ENCODE measurements at places on chromosomes 3 and 15.

DNA sequence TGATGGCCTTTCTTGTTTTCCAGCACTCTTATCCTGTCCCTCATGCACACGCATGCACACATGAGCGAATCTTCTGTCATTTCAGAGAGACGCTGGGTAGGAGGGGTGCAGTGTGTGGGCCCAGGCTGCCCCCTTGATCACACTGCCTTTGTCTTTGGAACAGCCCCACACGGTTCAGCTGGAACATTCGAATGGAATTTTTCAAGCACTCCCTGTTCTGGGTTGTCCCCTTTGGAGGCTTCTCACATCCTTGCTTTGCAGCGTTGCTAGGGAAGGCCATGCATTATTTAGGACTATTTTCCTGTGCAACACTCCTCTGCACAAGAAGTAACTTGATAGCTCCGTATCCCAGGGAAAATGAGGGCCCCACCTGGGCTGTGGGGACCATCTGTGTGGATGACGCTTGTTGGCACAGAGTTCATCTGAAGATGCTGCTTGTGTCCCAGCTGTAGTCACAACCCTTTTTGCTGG is 78.4 kb downstream of the SPSB4 start:
- DNase-seq = no peak

- no peak for DNase-seq
Measured at GRCh38 chr3:160883373-160883772, 127.3 kb downstream of the PPM1L start.

DNA sequence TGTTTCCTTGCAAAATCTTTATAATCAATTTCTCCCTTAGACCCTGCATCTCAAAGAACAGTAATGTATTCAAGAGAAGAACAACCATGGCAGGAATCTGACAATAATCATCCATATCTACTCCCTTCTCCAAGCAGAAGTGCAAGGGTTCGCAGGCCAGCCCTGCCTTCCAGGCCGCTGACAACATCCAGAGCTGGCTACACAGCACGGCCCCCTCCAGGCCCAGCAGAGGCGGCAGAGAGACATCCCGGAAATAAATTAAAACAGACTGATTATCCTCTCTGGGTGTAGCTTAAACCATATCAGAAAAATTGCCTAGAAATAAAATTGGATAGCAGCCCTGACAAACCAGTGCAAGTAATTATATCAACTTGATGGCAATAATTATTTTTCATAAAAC is 223.3 kb downstream of the FAM43A start:
- no peak for DNase-seq

- peak; percentile 95 for DNase-seq
Measured at GRCh38 chr15:100873029-100873677, 6.5 kb upstream of the ALDH1A3 start.

DNA sequence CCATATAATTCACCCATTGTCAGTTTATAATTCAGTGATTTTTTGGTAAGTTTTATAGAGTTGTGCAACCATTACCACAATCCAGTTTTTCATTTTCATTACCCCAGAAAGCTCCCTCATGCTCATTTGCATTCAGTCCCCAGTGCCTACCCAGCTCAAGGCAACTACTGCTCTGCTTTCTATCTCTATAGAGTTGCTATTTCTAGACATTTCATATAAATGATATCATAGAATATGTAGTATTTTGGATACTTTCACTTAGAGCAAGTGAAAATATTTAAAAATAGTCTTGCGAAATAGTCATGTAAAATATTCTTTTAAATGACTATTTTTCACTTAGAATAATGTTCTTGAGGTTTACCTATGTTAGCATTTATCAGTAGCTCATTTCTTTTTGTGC is 42.1 kb downstream of the ZNF654 start:
- no peak for DNase-seq

DNA sequence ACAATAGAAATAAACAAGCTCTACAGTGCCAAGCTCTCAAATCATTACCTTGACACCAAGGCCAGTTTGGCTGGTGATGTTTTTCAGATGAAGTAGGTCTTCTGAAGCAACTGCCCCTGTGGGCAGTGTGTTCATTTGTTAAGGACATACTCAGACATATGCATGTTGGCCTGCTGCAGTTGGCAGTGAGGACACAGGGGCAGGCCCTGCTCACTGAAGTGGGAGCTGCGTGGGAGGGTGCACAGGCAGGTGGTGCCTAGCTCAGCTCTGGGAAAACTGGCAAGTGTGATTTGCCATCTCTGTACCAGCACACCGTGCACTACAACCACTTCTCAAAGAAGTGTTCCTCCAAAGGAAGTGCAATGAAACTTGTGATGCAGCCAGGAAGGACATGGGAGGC is 28.5 kb upstream of the SNRK start:
- DNase-seq = no peak

GRCh38 chr3:16362770-16363169 is 97.8 kb downstream of the OXNAD1 start:
- DNase-seq = no peak

GRCh38 chr15:84638103-84638502 is 16.0 kb downstream of the WDR73 start:
- peak; percentile 13 for DNase-seq

DNA sequence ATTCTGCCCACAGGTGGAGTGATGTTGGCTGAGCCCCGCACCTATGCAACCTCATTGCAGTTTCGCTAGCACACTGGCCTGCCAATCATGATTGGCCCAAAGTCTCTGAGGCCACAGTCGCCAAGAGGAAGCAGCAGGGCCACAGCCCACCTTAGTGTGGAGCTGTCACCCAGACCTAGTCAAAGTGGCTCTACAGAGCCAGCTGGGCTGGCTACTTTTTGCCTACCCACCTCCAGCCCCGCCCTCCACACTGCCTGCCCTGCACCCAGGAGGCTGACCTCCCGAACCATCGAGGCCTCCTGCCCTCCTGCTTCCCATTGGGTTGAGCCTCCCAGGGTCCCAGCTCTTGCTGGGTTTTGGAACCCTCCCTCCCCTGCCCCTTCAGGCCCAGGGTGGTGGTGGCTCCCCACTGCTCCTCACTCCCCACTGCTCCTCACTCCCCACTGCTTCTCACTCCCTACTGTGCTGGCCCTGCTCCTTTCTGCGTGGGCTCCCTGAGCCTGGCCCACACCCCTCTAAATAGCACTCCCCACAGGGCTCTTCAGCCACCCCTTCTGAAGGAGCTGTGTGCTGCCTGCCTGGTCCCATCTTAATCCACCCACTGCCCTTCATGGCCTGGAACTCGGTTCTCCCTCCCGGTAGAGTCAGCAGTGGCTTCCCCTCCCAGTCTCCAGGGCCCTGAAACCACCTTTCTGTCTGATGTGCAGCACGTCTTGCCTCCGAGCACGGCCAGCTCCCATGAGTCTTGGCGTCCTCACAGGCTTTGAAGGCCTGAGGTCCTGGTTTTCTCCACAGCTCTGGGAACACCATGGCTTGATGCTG is 89.3 kb downstream of the WNT7A start:
- no peak for DNase-seq

GRCh38 chr3:12268049-12268735 is 20.7 kb upstream of the PPARG start:
- no peak for DNase-seq

DNA sequence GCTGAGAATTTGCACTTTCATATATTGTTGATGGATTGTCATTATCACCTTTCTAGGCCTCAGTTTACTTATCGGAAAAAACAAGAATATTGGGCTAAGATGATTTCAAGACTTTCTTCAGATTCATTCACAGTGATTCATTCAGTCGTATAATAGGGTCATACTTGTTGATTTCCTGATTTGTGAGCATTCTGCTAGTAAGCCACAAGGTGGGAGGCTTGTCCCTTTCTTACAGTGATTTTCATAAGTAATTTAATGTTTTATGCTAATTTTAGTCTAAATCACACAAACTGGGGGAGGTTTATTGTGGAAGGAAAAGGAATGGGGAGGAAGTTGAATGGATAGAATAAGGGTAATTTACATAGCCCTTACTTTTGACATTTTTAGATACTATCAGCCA is 126.8 kb upstream of the GOLGA6L4 start:
- peak; percentile 3 for DNase-seq

DNA sequence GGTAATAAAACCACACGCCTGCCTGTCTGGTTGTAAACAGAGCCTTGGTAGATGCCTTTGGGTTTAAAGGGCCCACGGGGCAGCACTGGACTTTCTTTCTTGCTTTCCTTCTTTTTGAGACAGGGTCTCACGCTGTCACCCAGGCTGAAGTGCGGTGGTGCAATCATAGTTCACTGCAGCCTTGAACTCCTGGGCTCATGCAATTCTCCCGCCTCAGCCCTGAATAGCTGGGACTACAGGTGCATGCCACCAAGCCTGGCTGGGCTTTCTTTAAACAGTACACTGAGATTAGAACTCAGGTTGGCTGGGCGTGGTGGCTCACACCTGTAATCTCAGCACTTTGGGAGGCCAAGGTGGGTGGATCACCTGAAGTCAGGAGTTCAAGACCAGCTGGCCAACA is 42.2 kb downstream of the POC1A start:
- no peak for DNase-seq

DNA sequence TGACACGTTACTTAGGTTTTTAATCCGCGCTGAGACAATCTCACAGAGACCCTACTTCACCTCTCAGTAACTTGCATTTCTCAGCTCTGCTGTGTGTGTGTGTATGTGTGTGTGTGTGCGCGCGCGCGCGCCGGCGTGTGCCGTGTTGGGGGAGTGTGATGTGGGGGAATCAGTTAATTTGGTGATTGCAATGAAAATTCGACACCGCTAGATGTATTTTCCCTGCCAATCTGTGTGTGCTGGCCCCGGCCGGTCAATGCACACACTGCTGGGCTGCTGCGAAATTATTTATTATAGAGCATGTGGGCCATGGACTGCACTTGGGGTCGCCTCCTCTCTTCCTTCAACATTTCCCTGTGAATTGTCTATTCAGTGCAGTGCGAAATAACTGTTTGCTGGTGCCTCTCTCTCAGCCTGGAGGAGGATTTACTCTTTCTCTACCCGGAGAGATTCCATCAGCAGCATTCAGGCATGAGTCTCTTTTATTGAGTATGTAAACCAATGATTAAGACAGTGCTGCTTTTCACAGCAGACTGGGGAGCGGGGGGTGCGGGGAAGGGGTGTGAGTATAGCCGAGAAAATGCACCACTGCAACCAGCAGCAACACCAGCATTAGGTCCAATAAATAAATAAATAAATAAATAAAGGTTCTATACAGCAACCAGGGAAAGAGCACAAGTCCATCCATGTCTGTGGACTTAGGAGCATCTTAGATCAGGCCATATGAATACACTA is 2.9 kb downstream of the CADM2 start:
- DNase-seq = no peak

- DNase-seq = peak; percentile 78
Measured at GRCh38 chr15:67521783-67522568, 1.0 kb downstream of the C15orf61 start.

DNA sequence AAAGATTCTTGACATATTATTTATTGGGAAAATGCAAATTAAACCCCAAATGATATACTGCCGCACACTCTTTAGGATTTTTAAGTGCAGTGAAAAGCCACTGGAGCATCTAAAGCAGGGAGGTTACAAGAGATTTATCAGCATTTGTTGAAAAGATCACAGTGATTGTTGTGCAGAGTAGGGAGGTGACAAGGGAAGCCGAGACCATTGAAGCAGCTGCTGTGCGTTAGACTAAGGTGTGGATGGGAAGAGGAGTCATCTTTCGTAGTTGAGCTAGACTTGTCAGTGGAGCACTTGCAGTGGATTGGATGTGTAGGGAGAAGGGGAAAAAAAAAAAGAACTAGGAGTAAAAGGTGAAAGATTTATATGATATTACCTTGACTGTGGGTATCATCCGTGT is 854.6 kb downstream of the NTRK3 start:
- DNase-seq = no peak

GRCh38 chr3:45896956-45897355 is 10.6 kb downstream of the CCR9 start:
- DNase-seq = peak; percentile 33

- no peak for DNase-seq
Measured at GRCh38 chr15:74250266-74250665, 14.1 kb downstream of the CCDC33 start.

DNA sequence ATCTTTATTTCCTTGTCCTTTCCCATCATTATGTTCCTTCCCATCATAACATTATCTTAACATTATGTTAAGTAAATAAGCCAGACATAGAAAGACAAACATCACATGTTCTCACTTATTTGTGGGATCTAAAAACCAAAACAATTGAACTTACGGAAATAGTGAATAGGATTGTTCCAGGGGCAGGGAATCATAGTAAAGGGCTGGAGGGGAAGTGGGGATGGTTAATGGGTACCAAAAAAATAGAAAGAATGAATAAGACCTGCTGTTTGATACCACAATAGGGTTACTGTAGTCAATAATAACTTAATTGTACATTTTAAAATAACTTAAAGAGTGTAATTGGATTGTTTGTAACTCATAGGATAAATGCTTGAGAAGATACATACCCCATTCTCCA is 36.7 kb upstream of the MBNL1 start:
- no peak for DNase-seq

DNA sequence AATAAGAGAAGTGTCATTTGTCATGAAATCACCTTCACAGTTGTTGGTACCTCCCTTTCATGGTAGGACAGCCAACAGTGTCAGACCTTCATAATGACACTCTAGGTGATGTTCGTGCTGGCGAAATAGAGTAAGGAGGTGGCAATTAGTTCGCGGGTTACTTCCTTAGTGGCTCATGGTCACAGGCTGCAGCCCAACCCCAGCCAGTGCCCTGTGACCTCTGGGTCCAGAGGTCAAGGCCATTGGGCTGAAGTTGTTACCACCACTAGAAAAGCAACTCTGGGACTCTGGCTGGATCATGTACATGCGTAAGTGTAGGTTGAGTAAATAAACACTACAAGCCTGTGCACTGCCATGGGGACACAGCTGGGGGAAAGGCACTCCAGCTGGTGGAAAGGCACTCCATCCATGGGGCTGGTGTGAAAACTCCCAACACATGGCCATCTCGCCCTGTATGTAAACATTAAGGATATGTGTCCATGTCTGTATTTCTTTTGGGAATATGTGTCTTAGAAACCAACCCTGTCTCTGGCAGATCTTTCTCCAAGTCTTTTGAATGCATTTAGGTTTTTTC is 106.7 kb downstream of the RYK start:
- no peak for DNase-seq

DNA sequence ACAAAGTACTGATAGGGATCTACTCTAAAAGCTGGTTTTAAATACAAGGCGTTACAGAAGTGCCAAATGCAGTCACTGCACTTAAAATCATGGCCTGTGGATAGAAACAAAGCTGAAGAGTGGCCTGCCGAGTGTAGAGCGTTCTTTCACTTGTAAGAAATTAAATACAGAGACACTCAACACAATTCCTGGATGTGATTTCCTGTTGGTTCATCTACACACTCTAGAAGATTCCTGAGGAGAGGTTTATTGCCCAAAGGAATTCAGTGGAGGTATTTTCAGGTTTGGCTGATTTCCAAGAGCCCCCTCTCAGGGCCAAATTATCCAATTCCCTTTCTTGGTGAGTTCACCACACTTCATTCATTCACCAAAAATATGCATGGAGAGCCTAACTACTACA is 200.3 kb upstream of the IL12A start:
- DNase-seq = peak; percentile 68

GRCh38 chr3:117399311-117400078 is 689.9 kb downstream of the TUSC7 start:
- peak; percentile 29 for DNase-seq

DNA sequence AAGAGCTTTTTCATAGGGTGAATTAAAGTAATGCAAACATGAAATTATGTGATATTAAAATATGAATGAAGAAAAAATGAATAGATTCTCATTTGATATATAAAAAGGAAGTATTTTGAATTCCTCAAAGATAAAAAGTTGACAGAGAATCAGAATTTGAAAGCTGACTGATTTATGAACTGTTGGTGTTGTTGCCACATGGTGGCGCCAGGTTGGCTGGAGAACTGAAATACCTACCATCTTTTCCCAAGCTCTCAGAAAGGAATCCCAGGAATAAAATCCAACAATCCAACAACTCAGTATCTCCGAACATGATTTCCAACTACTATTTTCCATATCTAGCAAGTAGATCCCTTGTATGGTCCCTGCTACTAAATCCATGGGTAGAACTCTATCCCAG is 3.1 kb downstream of the MYRIP start:
- DNase-seq = no peak

All from AG10803 (cell line).